ENCODE measurements at places on chromosomes 11 and 22.

GRCh38 chr22:47133061-47133969, 370.9 kb downstream of the TBC1D22A start:
- no peak for DNase-seq

GRCh38 chr22:48555606-48556005, 1272.1 kb downstream of the BRD1 start:
- no peak for DNase-seq

- no peak for DNase-seq
These were observed 13.7 kb upstream of the TOP3B start for GRCh38 chr22:21996175-21996720.

DNA sequence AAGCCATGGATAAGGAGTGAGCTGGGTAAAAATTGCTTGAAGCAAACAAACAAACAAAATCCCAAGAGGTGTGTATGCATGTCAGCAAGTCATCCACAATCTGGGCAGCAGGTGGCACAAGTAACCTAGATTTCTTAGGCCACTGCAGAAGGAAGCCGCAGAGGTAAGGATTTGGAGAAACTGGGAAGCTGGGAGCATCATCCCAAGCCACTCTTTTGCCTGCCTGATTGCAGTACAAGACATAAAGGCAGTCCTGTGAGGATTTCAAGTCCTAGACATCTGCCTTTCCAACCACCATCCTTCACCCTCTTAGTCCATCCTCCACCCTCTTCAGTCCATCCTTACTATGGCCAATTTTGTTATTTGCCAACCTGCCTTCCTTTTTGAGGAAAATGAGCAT, 67.2 kb upstream of the BMAL1 start:
- DNase-seq: no peak

GRCh38 chr11:1916986-1917522, 2.4 kb upstream of the TNNT3 start:
- no peak for DNase-seq

GRCh38 chr11:1112351-1113191, 37.9 kb downstream of the MUC2 start:
- DNase-seq: no peak

- no peak for DNase-seq
These were observed 720 bp downstream of the FAM118A start for GRCh38 chr22:45310331-45310976.

- DNase-seq: no peak
These were observed 723 bp upstream of the CD82 start for GRCh38 chr11:44564670-44565210.

GRCh38 chr22:31039393-31039792, 41.7 kb upstream of the SMTN start:
- no peak for DNase-seq

DNA sequence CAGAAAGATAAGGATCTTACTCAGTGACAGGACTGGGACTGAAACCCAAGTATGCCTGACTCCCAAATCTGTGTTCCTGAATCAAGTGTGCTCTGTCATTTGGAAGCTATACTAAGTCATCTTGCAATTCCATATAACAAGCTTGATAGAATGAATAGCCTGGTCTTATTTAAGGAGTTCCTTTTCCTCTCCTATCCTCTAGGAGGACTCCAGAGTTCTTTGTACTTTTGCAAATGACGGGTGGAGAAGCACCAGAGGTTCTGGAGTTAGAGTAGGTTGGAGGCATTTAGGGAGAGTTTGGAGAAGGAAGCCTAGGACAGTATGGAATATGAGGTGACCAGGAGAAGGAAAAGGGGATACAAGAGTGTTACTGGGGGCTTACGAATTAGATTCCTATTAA, 92.9 kb upstream of the RCN1 start:
- no peak for DNase-seq

DNA sequence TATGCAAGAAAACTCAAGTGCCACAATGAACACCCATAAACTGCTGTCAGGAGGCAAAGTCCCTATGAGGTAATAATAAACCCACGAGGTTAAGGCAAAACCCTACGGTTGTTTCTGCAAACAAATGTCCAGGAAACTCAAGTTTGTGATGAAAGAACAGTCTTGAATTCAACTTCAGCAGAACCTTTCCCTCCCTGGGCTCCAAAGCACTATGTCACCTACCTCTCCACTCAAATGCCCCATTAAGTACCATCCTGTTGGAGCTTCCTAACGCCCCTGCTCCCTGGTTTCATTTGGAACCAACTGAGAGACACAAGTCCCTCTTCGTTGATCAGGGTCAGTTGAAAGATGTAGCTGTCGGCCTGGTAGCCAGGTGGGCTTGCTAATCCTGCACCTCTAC, 2.6 kb upstream of the C11orf91 start:
- no peak for DNase-seq

DNA sequence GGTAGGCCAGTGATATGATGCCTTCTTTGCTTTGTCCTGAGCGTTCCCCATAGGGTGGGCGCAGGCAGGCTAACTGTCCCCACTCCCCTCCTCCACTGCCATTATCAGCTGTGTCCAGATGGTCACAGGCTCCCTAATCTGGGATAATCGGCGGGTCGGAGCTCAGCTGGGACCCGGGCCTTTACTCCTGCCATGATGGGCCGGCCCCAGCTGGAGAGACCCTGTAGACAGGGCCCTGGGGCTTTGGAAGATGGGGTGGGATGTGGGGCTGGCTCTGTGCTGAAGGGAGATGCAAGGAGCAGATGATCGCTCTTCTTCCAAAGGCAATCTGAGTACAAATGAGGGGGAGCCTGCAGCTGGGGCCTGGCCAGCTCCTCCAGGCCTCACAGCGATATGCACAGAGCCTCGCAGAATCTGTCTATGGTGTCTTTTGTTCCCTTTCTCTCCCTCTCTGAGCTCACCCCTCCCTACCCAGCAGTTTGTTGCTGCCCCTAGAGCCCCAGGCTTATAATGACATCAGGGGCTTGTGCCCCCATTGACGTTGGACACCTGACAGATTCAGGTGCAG, 11.9 kb downstream of the KLHL35 start:
- no peak for DNase-seq

DNA sequence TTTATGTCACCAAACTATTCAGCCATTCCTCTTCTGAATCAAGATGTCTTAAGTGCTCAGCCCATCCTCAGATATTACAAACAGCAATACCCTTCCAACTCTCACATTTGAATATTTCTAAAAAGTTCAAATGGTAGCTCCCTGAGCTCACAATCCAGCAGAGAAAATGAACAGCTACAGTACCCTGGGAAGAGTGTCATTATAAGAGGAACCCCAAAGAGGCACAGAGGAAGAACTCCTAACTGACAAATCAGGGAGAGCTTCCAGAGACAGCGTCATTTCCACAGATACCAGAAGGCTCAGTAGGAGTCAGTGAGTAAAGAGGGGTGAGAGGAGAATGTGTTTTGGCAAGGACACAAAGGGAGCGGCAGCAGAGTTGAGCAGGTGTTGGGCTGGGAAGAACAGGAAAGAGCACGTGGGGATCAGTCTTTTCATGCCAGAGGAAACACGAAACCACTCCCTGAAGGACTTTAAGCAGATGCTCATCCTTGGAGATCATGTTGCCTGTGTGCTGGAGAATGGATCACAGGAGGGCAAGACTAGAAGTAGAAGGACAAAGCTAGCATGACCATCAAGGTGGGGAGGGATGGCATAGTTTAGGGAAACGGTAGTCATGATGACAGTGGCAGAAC, 4.3 kb downstream of the CLTCL1 start:
- DNase-seq: no peak

DNA sequence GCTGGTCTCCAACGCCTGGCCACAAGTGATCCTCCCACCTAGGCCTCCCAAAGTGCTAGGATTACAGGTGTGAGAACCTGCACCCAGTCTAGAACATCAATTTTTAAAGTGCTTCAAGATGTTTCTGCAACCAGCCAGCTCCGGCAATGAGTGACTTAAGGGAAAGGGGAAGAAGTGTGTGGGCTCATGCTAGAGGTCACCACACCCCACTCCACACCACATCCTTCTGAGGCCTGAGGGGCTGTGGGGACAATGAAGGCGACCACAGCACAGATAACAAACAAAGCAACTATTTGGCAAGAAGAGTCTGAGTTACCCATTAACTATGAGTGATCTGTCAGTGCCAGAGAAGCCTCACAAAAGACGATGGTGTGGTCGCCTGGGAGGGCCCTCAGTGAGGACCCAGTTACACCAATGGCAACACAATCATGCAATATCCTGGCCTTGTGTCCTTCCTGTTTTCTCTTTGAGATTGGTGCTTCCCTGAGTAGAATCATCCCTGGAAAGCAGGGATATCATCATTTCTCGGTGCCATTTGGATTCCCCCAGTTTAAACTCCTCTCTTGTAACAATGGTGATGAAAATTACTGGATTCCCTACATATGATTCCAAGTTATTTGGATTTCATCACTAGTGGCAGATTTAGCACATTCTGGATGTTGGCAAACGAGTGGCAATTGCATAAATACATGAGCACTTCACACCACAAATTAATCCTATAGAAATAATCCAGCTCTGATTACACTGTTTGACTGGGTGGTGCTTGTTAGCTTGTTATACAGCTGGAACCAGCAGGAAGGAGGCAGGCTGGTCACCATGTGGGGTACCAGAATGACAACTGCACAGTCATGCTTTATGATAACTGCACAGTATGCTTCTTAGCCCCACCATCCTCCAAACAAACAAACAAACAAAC, 18.4 kb downstream of the ABTB2 start:
- DNase-seq: no peak

DNA sequence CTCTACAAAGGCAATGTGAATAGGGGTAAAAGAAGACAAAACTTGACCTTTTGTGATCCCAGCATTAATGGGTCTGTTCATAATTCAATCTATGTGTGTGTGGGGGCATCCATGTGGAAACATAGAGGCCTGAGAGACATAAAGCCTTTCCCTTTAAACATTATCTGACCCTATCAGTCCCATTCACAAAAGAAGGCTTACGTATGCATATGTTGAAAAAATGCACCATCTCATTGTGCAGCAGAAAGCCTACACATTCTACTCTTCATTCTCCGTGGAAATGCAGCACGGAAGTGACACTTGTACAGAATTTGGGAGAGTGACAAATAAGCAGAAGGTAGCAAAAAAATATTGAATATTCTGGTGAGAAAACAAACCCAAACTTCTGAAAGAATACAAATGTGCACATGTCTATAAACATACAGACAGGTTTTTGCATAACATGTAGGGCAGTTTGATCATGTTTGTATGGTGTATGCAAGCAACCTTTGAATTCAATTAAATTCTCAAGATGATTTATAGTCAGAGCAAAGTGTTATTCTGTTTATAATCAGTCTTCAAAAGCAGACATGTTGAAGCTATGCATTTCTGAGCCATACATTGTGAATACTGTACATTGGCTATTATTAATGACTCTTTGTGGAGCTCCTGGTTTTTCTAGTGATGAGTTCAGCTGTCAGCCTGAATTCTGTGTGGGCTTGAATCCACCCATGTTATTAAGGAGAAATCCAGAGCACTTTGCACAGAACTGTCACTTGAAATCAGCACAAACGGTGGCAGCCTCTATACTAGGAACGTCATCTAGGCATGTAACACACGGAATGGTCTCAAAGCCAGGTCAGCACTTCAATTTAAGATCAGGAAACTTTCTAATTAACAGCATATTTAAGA, 236.8 kb downstream of the DCDC1 start:
- peak; percentile 32 for DNase-seq

- no peak for DNase-seq
These were observed 22.5 kb upstream of the ALG8 start for GRCh38 chr11:78161962-78162371.

DNA sequence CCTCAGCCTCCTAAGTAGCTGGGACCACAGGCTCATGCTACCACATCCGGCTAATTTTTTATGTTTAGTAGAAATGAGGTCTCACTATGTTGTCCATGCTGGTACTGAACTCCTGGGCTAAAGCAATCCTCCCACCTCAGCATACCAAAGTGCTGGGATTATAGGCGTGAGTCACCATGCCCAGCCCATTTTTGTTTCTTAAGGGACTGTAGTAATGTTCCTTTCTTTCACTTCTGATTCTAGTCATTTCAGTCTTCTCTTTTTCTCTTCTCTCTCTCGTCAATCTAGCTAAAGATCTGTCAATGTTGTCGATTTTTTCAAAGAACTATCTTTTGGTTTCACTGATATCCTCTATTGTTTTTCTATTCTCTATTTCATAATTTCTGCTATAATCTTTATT, 111.0 kb upstream of the APOA1 start:
- no peak for DNase-seq

DNA sequence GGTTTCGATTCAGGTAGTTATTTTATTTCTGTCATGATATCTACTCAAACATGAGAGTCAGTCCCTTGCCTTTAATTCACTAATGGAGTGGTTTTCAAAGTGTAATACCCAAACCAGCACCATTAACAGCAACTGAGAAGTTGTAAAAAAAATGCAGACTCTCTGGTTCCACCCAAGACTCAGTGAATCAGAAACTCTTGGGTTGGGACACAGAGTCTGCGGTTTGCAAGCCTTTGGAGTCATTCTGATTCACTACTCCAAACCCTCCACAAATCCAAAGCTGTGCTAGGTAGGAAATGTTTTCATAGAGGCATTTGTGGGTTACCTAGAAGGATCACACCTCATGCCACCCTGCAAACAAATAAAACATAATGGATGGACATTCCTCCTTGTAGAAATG, 340.1 kb downstream of the NTM start:
- no peak for DNase-seq

GRCh38 chr22:49715450-49715849, 112.2 kb downstream of the BRD1 start:
- no peak for DNase-seq

- no peak for DNase-seq
These were observed 24.8 kb downstream of the FOLR3 start for GRCh38 chr11:72160319-72160718.

- peak; percentile 40 for DNase-seq
These were observed 935 bp downstream of the QSER1 start for GRCh38 chr11:32893343-32894148.

DNA sequence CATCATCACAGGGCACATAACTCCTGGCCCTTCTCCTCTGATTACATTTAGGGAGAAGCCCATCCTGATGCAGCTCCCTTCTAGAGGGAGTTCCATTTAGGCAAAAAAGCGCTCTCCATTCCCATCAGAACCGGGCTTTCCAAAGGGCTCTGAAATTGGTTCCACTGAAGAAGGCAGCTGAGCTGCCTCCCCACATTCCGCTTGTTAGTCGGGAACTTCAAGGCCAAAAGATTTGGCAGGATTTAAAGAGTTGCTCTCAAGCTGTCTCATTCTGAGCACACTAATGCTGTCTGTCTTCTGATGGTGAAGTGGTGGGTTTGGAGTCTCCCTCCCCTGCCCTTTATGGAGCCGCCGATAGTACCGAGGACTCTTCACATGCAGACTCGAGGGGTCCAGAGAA, 26.6 kb upstream of the CABP7 start:
- no peak for DNase-seq

DNA sequence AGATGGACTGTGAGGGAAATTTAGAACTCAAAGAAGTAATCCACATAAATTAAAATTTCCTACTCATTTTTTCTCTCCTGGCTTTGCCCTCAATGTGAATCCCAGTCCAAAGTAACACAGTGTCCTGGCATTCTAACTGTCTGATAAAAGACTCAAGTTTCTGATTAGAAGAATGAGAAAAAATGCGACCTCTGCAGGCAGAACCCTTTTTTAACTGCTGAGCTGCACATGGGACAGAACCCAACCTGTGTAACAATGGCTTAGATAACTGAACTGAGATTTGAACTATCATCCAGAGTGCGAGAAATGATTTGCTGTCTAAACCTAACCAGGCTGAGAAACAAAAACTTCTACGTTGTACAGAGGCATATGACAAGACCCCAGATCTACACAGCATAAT, 385.6 kb upstream of the LRRC4C start:
- no peak for DNase-seq

- no peak for DNase-seq
These were observed 46.3 kb upstream of the RRM1 start for GRCh38 chr11:4048340-4048739.

GRCh38 chr11:123072332-123072761, 10.4 kb upstream of the HSPA8 start:
- no peak for DNase-seq

GRCh38 chr11:119774172-119774763, 45.3 kb upstream of the NECTIN1 start:
- DNase-seq: no peak
